CD8-positive, alpha-beta memory T cell (primary cell): ENCODE measurements at places on chromosomes 1 and 21.

- DNase-seq: no peak
Observed at GRCh38 chr1:40204856-40205255, 42.9 kb upstream of the TMCO2 start.

DNA sequence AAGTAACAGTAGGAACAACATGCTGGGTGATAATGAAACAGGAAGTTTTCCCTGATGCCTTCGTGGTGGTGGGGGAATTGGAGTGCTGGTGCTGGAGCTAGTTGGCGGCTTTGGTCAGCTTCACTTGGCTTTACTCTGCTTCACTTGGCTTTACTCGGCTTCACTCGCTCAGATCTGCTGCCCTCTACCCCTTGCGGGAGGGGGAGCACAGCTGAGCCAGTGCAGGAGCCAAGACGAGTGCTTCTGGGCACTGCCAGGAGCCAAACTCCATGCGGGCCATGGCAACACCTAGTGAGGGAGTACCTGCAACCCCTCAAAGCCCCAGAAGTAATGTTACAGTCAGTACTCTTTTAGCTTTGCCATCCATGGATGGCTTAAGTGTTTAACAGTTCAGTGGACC is 10.6 kb upstream of the PRKACB start:
- no peak for DNase-seq

DNA sequence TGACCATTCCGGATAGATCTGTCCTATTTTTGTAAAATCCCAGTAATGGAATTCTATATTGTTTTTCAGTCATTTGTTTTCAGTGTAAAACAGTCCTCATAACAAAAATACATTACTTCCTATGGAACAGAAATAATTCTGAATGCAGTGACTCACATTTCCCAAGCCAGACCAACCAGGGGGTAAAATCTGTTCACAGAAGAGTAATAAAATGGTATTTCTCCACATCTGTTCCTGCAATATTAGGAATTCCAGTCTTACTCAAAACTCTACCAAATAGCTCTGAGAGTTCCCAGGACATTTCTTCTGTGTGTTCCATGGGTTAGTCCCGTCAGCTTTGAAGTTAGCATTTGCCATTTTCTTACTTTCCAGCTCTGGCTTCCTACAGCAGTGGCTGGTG is 2.6 kb upstream of the DDR2 start:
- no peak for DNase-seq

DNA sequence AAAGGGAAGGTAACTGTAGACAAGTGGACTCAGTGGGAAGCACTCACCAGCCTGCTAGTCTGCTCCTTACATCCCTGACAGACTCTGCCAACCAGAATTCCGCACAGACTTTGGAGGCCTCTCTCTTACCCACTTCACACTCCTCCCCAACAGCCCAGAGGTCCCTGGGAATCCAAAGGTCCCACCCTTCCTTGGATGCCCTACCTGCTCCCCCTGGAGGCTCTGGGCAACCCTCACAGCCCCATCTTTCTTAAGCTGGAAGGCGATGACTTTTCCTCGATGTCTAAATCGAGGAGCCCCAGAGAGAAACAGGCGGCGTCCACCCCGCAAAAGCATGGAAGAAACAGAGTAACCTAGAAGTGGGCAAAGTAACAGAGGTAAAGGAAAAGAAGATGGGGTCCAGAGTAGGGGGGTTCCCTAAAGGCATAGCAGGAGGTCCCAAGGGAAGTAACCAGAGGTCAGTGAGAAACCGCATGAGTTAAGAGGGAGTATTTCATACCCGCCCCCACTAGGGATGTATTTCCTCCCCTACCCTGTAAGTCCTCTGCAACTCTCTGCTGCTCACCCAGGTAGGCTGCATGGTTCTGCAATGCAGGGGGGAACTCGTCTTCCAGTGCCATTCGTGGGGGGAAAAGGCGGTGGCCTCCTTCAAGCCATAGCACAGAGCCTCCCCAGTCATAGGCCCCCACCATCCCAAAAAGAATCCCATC is 8.4 kb downstream of the ITGA10 start:
- DNase-seq: no peak
